GM23338 (cell line): ENCODE measurements at places on chromosomes 5 and 9. TPM values are rescaled to one million over a fixed set of nuclear protein-coding genes. Genes with fewer than 3 reads are reported as not detected.

The NUP214 gene
- 33.3 and 57.0 TPM in 2 replicates for total RNA-seq

The DAB2IP gene
- 35.1 and 42.8 TPM in 2 replicates for total RNA-seq

GRCh38 chr9:134206311-134207300, 42.2 kb upstream of the RNU6ATAC start:
- no peaks in the 10 kb centered on the region for H3K27me3 ChIP-seq
- no peaks in the 10 kb centered on the region for H3K36me3 ChIP-seq
- no peak overlapping the region for H3K27ac ChIP-seq
- H3K4me3 ChIP-seq = no peak overlapping the region
- no peak for DNase-seq
- H3K4me1 ChIP-seq = 0 out of 2 replicates have a peak, but pooled peaks cover 6% of the 10 kb centered on the region

DNA sequence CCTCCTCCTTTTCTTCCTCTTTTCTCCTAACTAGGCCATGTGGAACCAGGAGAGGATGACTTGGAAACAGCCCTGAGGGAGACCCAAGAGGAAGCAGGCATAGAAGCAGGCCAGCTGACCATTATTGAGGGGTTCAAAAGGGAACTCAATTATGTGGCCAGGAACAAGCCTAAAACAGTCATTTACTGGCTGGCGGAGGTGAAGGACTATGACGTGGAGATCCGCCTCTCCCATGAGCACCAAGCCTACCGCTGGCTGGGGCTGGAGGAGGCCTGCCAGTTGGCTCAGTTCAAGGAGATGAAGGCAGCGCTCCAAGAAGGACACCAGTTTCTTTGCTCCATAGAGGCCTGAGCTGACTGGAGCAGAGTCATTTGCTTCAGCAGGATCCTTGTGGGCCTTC, 13.7 kb downstream of the NUDT2 start:
- H3K27me3 ChIP-seq = no peaks in the 10 kb centered on the region
- H3K4me3 ChIP-seq = no peak overlapping the region
- H3K27ac ChIP-seq = no peak overlapping the region
- DNase-seq = no peak
- H3K36me3 ChIP-seq = no peaks in the 10 kb centered on the region
- H3K4me1 ChIP-seq = no peaks in the 10 kb centered on the region

DNA sequence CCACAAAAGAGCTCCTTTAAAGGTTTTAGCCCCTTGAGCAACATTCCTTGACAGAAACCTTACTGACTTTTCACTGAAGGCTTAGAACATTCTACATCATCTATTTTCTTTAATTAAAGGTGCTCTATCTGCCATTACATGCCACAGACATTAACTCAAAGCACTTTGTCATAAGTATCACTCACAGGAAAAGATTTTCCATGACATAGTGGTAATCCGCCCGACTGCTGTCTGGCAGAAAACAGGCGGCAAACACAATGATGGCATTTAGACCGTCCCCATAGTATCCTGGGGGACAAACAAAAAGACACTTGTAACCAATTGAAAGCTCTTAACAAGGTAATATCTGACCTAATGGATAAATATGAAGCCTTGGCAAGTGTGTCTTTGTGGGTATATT, 126.2 kb upstream of the PCA3 start:
- no peak overlapping the region for H3K27ac ChIP-seq
- H3K4me3 ChIP-seq = no peak overlapping the region

- no peak for DNase-seq
- no peaks in the 10 kb centered on the region; the same call in 1 of the 2 replicates for H3K36me3 ChIP-seq
- peak overlapping the region; percentile 82 for H3K27ac ChIP-seq
- peaks cover 27% of the 10 kb centered on the region for H3K4me1 ChIP-seq
- no peak overlapping the region for H3K4me3 ChIP-seq
- no peaks in the 10 kb centered on the region for H3K27me3 ChIP-seq
These were observed 146.3 kb downstream of the PCSK5 start for GRCh38 chr9:76036762-76037161.
